ENCODE measurements at places on chromosomes 2 and 18.

- DNase-seq: no peak
Measured at GRCh38 chr18:27585602-27586173, 400.6 kb upstream of the CHST9 start.

DNA sequence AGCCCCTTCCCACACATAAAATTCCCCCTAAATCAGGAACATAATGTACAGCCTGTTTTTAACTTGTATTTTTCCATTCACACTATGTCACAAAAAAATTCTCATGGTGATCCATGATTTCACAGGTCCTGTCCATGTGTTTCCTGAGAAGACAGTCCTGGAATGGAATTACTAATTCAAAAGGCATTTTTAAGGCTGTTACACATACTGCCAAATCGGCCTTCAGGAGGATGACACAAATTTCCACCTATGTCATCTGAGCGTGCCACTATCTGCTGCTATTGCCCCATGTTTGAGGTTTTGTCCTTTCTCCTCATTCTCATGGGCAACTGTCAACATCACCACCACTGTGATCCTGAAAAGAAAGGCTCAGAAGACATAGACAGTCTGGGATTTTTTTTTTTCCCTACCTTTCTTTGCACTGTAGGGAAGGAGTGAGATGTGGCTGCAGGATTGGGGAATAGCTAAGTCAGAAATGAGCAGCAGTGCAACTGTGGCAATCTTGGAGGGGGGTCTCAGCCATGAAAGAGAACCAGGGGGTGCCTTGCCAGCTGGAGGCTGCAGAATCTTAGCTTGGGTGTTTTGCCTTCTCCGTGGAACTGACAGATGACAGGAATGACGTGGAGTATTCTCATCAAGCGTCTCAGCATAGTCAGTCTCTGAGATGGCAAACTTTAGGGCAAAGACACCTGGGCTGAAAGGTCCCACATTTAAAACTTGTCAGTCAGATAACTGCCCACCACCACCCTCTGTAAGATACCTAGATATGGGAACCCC, 73.4 kb downstream of the MARCHF4 start:
- DNase-seq: no peak

GRCh38 chr2:1584691-1585485, 159.4 kb downstream of the PXDN start:
- DNase-seq: no peak

- DNase-seq: no peak
Measured at GRCh38 chr18:77305676-77306075, 56.0 kb downstream of the GALR1 start.

- no peak for DNase-seq
Measured at GRCh38 chr2:36351736-36352349, 3.7 kb upstream of the CRIM1 start.

- DNase-seq: no peak
Measured at GRCh38 chr2:237471438-237472186, 15.4 kb upstream of the MLPH start.

Data from stimulated activated CD8-positive, alpha-beta memory T cell treated with anti-CD3 and anti-CD28 coated beads, Interleukin-12 subunit alpha, Interleukin-12 subunit beta, amount 100 ng/mL, for 1 hour (primary cell).